NCI-H146 (cell line): ENCODE measurements at places on chromosomes 5 and 9.

DNA sequence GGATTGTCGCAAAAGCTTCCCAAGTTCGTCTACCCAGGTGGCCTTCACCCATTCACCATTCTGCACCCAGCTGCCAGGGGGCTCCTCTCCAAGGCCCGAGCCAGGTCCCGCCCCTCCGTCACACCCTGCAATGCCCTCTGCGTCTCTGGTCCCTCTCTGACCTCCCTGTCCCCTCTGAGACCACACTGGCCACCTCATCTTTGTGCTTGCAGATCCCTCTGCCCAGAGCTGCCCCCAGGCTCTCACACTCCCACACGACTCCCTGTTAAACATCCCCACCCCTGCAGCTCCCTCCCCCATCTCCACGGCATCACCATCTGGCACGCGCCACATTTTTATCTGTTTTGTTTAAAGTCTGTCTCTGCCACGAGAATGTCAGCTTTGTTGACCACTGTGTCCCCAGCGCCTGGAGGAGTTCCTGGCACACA, 243.6 kb downstream of the PBX3 start:
- peak; percentile 35 for DNase-seq

DNA sequence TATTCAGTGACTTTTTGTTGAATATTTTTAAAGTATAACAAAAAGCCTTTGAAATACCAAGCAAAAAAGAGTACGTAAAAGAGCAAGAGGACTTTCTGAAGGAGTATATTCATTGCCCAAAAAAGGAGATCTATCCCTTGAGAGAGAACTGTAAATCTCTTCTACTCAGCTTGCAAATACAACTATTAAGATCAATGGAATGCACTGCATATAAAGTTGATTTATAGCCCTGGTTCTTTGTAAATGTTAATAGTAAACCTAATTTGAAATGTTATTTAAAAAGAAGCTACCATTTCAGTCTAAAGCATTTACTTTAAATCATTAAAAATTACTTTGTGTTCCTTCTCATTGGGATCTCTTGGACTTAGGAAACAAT, 168.1 kb downstream of the PDE4D start:
- DNase-seq: no peak

GRCh38 chr9:18256568-18256967, 217.4 kb upstream of the ADAMTSL1 start:
- peak; percentile 40 for DNase-seq

GRCh38 chr5:174293006-174293405, 247.5 kb downstream of the NSG2 start:
- DNase-seq: no peak

- DNase-seq: no peak
Observed at GRCh38 chr5:67163231-67163756, 33.3 kb downstream of the CD180 start.

GRCh38 chr5:3222924-3223323, 372.7 kb upstream of the IRX1 start:
- DNase-seq: no peak

DNA sequence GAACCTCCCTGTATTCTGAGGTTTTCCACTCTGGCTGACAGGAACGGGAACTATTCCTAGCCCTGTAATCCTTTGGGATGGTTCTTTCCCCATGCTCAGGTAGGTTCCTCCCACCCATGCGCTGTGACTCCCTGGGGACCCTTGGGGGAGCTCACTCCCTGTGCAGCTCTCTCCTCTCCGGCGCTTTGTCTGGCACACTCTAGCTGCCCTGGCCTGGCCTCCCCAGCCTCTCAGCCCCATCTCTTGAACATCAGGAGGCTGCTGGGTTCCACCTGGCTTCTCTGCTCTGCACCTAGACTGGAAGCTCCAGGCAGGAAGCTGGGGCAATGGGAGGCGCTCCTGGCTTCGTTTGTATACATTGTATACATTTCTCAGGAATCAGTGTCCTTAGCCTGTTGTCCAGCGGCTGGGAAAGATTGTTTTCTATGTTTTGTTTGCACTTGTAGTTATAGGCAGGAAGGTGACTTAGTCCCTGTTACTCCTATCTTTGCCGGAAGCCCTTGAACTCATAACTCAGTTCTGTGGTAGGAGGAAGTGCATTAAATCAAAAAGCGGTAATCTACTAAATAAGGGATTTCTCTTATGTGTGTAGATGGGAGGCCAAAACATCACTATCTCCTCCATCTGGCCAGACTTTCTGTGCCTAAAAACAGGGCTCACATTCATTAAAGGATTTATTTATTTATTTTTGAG, 20.4 kb downstream of the SLC25A25 start:
- DNase-seq: no peak

DNA sequence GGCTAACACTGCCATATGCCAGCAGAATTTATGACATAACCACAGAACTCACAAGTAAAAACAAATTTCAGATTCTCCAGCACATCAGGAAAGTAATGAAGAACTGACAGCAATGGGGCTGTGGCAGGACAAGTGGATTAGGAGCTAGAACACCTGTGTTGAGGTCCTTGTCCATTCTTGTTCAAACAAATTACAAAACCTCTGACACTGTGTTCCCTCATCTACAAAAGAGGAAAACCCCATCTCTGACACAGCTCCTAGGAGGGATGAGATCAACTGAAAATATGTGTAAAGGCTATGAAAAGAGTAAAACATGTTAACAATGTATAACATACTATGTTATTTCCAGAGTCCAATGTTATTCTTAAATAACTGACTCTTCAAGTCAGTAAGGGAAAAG, 23.5 kb downstream of the ELP1 start:
- DNase-seq: no peak

DNA sequence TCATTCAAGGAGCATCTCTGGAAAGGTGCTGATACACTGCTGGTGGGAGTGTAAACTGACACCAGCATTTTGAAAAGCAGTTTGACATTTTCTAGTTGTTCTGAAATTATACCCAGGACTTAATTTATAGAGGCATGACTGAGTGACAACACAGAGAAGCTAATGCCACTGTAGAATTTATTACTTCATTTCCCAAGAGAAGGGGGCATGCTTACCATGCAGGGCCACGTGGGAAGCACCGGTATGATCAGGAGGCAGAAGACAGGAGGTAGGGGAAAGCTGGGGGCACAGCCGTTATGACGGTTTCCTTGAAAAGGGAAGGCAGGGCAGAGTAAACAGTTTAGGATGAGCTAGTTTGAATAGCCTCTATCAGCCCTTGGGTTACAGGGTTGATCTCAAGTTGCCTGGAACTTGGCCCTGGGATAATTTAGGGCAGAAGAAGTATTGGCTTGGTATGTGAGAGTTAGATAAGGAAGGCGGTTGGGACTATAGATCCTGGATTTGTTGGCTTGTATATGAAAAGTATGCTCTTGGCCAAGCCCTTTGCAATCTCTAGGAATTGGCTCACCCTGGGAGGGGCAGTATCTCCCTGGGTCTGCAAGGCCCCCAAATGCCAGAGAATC, 305.7 kb downstream of the ENC1 start:
- no peak for DNase-seq

DNA sequence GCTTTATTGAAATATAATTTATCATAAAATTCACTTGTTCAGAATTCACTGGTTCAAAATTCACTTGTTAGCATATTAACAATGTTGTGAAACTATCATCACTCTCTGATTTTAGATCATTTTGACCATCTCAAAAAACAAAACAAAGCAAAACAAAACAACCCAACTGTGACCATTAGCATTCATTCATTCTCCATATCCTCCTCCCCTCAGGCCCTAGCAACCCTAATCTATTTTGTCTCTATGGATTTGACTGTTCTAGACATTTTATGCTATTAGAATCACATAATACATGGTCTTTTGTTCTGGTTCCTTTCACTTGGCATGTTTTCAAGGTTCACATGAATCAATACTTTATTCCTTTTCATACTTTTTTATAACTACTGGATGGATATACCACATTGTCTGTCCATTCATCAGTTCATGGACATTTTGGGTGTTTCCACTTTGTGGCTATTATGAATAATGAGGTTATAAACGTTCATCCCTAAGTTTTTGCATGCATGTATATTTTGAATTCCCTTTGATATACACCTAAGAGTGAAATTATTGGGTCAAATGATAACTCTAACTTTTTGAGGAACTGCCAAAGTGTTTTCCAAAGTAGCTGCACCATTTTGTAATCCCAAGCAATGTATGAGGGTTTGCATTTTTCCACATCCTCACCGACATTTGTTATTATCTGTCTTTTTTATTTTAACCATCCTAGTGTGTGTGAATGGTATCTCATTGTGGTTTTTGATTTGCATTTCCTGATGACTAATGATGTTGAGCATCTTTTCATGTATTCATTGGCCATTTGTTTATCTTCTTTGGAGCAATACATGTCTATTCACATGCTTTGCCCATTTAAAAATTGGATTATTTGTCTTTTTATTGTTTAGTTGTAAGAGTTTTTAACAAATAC, 304.1 kb downstream of the SH3GL2 start:
- no peak for DNase-seq

- peak; percentile 44 for DNase-seq
Observed at GRCh38 chr9:123359546-123359945, 3.5 kb downstream of the CRB2 start.

DNA sequence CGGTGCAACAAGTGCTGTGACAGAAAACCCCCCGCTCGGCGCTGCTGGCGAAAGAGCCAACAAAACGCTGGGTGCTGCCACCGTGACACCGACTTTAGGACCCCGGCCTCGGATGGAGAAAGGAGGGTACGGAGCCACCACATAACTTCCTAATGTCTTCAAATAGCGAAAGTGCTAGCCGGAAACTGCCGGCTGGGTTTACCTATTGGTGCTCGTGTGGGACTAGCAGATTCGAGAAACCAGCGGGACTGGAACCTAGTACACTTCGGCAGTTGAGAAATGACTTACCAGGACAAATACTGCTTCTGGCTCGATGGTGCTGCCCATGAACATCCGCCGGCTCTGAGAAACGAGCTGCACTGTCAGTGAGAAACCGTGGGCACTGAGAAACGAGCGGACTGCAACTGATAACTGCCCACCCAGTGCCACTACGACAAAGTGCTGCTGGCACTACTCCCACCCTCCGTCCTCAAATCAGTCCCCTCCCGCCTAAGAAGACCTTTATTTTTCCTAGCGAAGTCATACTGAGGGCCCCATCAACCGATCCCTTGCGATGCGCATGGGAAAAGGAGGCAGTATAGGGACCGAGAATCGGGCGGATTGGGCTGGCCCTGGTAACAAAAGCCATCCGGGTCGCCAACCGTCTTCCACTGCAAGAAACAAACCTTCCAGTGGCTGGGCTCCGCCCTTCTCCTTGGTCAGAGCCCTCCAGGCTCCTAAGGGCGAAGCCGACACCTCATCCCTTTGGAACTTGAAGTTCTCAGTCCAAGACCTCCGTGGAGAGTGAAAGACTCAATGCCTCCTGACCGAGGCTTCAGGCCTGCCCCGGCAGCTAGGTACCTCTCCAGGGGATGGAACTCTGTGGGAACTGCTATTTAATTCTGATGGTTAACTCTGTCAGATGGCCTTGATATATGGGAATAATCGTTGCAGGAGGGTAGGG, 27.0 kb upstream of the ANXA2R start:
- DNase-seq: peak; percentile 79

- DNase-seq: no peak
Observed at GRCh38 chr5:17400724-17401469, 97.1 kb upstream of the TAF11L2 start.

DNA sequence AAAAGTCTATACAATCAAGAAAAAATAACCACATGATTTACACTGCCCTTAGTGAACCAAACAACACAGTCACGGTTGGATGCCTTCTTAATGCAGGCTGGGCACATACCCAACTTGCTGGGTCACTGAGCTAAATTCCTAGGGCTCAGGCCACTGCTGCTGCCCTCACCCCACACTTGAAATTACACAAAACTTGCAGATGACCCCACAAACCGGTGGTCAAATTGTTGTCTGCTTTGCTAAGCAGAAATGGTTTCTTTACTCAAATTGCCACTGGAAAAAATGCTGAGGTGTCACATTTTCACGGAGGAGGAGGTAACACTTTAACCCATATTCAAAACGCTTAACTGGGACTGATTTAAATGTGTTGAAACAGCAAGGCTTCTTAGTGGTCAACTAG, 62.4 kb downstream of the HMHB1 start:
- DNase-seq: no peak

- peak; percentile 6 for DNase-seq
Observed at GRCh38 chr9:98810102-98810842, 2.8 kb downstream of the GALNT12 start.

GRCh38 chr9:127223266-127223665, 41.3 kb upstream of the GARNL3 start:
- no peak for DNase-seq

DNA sequence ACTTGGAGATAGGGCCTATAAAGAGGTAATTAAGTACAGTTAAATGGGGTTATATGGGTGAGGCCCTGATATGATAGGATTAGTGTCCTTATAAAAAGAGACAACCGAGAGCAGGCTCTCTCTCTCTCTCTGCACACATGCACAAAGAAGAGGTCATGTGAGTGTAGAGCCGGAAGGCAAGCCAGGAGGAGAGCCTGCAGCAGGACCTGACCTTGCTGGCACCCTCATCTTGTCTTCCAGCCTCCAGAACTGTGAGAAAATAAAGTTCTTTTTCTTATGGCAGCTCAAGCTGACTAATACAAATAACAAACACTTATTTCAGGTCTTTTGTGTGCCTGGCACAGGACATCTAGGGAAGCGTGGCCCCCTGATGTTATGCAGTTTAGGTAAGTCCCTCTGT, 62.1 kb downstream of the ARHGAP26 start:
- DNase-seq: no peak

DNA sequence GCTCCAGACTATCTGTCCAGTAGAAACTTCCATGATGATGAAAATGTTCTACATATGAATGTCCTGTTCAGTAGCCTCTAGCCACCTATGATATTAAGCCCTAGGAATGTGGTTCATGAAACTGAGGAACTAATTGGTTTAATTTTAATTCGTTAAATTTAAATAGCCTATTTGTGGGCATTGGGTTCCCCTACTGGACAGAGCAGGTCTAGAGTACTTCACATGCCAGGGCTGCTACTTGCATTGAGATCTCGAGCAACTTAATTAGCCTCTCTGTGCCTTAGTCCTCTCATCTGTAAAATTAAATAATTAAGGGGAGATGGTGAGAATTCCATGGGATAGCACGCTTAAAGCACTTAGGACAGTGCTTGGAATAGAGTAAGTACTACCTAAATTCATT, 160.0 kb downstream of the PAPPA start:
- DNase-seq: no peak
